ENCODE measurements at places on chromosomes 16 and 17.
A peak's percentile ranks its signal among the peaks of the same experiment; 100 is the strongest.

DNA sequence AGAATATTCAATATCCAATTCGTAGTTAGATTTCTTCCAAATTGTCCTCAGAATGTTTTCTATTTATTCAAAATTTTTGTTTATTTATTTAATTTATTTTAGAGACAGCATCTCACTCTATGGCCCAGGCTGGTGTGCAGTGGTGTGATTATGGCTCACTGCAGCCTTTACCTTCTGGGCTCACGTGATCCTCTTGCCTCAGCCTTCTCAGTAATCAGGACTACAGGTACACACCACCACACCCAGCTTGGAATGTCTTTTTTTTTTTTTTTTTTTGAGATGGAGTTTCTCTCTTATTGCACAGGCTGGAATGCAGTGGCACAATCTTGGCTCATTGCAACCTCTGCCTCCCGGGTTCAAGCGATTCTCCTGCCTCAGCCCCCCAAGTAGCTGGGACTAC is 3.5 kb upstream of the DRG2 start:
- no peak for DNase-seq

GRCh38 chr17:59607817-59608403 is 11.8 kb upstream of the CLTC start:
- no peak for DNase-seq

DNA sequence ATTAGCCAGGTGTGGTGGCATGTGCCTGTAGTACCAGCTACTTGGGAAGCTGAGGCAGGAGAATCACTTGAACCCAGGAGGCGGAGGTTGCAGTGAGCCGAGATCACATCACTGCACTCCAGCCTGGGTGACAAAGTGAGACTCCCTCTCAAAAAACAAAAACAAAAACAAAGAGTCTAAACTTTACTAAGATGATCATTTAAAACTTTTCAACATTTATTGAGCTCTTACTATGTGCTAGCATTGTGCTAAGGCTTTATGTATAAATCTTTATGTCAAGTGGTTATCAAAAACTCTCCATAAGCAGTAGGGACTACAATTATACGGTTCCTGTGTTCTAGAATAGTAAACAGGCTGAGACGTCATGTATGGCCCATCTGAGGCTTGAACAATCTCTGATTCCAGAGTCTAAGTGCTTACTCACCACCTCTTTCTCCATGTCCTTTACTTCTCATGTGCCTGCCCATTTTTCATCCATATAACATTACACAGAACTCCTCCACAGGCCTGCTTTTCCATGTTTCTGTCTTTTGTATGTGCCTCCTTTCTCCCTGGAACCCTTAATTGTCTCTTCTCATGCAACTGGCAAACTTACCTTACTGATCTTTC is 66.7 kb downstream of the NUP88 start:
- no peak for DNase-seq

DNA sequence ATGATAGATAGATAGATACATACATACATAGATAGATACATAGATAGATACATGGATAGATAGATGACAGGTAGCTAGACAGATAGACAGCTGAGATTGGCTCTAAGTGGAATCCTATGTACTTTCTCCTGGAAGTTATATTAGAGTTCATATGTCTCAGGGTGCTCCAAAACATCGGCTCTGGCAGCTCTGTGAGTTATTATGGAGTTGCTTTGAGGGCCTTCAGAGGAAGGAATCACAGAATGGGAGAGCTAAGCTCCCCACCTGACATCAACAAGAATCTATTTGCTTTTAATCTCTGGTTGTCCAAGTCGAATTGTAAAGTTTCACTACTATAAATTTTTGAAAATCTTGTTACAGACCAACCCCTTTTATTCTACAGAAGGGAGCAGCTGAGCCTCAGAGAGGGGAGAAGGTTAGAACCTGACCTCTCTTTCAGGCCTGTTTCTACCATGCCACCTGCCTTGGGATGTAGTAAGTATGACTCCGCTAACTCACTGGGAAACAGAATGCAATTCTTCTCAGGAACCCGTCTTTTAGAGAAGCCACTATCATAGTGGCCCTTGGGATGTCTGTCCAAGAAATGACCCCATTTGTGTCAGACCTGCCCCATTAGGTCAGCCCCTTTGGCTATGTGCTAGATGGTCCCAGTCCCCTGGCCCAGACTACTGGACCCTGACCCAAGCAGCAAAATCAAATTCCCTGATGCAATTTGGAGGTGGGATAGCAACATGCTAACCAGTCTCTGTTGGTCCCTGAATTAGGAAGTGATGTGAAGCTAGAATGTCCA is 18.3 kb downstream of the GP2 start:
- no peak for DNase-seq

DNA sequence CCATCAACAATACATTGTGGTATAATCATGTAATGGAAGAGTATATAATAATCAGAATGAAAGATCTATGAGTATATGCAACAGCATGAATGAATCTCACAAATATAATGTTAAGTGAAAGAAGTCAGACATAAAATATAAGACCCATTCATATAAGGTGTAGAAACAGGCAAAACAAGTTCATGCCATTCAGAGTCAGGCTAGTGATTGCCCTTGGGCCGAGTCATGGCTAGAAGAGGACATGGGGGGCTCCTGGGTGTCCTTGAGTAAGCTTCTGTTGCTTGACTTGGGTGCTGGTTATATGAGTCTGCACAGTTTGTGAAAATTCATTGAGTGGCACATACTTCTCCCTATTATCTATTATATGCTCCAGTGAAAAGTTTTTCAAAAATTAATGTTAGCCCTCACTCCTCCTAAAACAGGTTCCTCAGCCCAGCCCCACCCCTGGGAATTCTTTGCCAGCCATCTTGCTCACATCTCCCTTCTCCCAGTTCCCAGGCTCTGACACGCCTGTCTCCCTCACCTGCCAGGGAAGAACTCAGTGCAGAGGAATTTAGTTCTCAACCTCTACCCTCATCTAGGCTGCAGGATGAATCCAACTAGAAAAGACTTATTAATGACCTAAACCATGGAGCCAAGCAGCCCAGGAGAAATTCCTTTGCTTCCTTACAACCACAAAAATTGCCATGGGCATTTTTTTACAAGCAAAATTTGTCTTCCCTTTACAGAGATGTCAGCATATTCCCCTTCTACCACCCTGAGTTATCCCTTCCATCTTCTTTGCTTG is 52.4 kb upstream of the NFAT5 start:
- no peak for DNase-seq

DNA sequence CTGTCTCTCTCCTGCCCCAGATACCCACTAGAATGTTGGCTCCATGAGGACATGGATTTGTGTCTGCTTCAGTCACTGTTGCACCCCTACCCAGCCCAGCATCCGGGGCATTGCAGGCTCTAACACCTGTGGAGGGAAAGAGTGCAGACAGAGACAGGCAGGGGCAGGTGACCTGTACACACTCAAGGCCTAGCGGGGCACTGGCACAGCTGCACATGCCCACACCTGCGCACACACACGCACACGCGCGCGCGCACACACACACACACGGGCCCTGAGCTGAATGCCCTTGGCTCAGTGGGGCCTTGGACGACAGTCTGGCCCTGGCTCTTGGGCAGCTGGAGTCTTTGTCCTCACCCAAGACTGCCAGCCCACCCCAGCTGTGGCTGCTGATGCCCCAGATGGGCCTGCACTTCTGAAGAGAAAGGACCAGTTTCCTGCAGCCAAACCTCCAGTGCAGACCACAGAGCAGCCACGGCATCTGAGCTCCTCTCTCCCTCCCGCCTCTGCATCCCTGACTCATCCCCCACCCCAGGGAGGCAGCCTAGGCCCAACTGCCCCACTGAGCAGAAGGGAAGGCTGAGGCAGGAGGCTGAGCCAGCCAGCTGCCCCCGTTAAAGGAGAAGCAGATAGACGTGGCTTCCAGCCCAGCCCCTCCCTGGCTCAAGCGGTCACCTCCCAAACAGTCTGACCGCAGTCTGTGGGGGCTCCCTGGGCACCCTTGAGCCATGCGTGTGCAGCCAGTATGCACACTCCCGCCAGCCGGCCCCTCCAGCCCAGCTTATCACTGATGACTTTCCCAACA is 12.3 kb upstream of the RAI1 start:
- DNase-seq = no peak

DNA sequence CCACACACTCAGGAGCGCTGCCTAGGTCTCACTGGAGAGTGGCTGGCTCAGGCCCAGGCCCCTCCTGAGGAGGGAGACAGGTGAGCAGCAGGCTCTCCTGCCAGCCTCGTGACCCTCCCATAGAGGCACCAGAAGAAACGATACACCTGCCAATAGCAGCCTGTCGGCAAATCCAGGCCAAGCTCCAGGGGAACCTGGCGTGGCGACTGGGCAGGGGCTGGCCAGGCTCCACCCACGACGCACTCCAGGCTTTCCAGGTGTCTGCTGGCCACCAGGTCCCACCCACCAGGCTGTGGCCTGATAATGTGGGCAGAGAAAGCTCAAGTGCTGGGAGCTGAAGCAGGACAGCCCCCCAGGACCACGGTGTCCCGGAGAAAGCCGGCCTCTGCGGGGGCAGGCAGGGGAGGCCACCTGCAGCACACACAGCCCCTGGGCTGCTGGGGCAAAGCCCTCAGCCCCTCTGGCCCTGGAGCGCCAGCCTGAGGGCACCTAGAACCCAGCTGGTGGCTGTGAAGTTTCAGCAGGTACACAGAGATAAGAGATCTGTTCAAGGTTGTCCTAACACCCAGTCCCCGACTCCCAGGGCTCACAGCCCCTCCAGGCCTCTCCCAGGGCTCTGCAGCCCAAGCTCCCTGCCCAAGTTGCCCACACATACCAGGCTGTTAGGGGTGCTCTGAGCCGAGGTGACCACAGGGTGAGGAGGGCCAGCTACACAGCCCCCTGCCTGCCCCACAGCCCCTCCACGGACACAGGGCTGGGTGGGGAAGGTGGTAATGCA is 2.4 kb downstream of the PGAP6 start:
- no peak for DNase-seq

DNA sequence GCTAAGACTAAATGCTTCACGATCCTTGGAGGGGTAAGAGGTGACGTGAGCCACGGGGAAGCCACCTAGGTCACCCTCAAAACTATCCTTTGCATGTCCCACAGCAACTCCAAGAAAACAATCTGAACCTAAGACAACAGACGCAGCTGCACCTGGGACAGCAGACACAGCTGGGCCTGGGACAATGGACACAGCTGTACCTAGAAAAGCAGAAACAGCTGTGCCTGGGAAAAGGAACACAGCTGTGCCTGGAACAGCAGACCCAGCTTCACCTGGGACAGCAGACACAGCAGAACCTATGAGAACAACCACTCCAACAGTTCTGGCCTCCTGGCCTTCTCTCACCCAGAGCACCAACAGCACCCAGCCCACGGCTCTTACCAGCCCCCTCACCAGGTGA is 11.7 kb upstream of the CD300LD start:
- DNase-seq = no peak

- DNase-seq = no peak
Observed at GRCh38 chr16:85293904-85294642, 181.8 kb upstream of the CIBAR2 start.

DNA sequence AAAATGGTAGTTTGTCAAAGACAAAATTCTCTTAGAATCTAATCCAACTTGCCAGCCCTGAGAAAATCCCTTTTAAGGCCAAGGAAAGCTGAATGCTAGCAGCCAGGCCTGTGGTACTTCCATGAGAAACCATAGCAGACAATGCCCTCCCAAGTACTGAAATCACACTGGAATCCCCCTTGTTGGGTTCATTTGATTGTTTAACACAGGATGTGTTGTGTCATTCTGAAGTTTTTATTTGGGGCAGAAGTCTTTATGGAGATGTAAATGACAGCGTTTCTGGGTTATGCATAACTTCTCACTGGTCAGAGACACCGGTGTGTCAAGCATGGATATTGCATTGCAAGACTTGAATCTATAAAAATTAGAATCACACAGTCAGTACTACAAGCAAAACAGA is 6.0 kb upstream of the ARL2BP start:
- DNase-seq = no peak

DNA sequence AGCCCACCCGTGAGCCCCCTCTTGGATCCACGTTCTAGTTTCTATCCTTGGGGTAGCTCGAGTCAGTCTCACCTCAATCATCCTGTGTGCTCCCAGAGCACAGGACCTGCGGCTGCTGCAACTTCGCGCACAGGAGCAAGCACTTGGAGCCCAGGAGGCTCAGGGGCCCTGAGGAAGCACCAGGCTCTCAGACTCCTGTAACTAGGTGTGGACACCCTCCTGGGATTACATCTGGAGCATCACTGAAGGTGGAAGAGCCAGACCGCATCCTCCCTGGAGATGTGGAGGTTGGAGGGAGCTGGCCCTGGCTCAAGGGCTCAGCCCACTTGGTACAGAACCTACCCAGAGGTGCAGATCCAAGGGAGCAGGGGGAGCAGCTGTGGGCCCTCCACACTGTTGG is 2.7 kb downstream of the HBQ1 start:
- DNase-seq = no peak

- peak; percentile 81 for DNase-seq
Observed at GRCh38 chr17:81967533-81968395, 6.8 kb upstream of the NOTUM start.
